Naive thymus-derived CD4-positive, alpha-beta T cell (primary cell): ENCODE measurements at places on chromosomes 2 and 18. TPM values are rescaled to one million over a fixed set of nuclear protein-coding genes. Genes with fewer than 3 reads are reported as not detected.

The KCNF1 gene
- total RNA-seq: not detected in 2 replicates

The CAPN13 gene
- not detected for total RNA-seq

The CYP1B1 gene
- 12.1 and 16.0 TPM in 2 replicates for total RNA-seq

DNA sequence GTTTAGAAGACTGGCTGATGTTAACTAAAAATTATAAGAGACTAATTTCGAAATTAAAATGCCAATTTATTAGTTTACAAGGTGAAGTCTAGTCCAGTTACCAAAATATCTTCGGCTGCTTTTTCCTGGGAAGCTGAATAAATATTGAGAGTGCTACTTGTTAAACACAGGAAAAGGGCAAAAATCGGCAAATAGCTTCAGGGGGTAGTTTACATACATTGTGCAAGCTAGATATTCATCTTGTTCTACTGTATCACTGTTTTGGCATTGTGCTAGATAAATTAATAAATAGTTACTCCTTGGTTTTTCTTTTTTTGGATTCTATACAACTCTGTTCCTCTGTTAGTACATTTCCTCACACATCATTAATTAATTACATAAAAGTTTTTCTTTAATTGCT lies 29.3 kb downstream of the NHEJ1 start:
- H3K4me3 ChIP-seq: no peak overlapping the region
- H3K4me1 ChIP-seq: no peaks in the 10 kb centered on the region

DNA sequence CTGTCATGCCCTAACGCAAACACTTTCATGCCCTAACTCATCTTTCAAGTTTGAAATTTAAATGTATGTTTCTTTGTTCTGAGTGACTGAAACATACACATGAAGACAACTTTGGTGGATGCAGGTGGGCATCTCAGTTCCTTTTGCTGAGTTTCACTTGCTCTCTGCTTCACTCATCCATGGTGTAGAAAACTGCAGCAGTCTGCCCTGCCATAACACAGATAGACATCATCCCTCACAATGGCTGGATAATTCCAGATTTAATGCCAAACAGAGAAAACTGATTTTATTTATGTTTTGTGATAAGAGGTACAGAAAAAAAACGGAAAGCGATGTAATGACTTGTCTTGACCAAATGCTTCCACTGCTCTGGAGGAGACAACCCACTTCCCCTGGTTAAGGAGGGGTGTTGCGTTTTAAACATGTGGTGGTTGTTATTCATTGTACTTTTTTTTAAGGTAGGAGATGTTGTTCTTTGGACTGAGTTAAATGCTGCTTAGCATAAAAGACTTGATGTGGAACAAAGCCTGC lies 70.4 kb downstream of the RHBDD1 start:
- no peaks in the 10 kb centered on the region for H3K27me3 ChIP-seq
- no peak overlapping the region for H3K27ac ChIP-seq
- no peak for DNase-seq
- no peak overlapping the region for H3K4me3 ChIP-seq

GRCh38 chr18:2302628-2303516 lies 268.4 kb downstream of the METTL4 start:
- no peaks in the 10 kb centered on the region for H3K4me1 ChIP-seq
- H3K27ac ChIP-seq: no peak overlapping the region
- H3K36me3 ChIP-seq: no peaks in the 10 kb centered on the region
- DNase-seq: no peak

DNA sequence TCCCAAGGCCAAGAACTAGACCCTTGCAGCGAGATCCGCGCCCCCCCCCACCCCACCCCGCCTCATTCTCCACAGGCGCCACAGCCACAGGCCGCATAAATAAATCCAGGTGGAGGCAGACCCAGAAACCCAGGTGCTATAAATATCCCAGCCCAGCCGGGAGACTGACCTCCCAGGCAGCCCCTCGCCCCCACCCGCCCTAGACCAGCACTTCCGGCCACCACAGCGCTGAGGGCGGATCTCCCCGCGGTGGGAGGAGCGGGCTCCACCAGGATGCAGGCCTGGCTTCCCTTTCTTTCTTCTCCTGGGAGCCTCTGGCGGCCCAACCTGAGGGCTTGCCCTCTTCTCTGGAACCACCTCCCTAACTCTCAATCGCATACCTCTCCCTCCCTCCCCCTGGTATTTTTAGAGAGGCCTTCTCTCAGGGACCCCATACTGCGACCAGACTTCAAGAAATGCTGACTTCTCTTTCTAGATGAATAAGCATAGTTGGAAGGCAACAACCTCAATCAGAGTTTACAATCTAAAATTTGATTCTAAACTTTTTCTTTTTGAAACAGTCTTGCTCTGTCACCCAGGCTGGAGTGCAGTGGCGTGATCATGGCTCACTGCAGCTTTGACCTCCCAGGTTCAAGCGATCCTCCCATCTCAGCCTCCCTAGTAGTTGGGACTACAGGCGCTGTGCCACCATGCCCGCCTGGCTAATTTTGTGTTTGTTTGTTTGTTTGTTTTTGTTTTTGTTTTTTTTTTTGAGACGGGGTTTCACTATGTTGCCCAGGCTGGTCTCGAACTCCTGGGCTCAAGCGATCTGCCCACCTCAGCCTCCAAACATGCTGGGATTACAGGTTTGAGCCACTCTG lies 55.0 kb downstream of the PKDCC start:
- no peaks in the 10 kb centered on the region for H3K27me3 ChIP-seq
- no peak overlapping the region for H3K4me3 ChIP-seq
- peak overlapping the region; percentile 95 for H3K27ac ChIP-seq
- H3K4me1 ChIP-seq: peaks cover 81% of the 10 kb centered on the region

GRCh38 chr2:218036371-218036770 lies 32.7 kb upstream of the RUFY4 start:
- DNase-seq: no peak
- H3K36me3 ChIP-seq: no peaks in the 10 kb centered on the region
- H3K27me3 ChIP-seq: no peaks in the 10 kb centered on the region
- no peak overlapping the region for H3K4me3 ChIP-seq

DNA sequence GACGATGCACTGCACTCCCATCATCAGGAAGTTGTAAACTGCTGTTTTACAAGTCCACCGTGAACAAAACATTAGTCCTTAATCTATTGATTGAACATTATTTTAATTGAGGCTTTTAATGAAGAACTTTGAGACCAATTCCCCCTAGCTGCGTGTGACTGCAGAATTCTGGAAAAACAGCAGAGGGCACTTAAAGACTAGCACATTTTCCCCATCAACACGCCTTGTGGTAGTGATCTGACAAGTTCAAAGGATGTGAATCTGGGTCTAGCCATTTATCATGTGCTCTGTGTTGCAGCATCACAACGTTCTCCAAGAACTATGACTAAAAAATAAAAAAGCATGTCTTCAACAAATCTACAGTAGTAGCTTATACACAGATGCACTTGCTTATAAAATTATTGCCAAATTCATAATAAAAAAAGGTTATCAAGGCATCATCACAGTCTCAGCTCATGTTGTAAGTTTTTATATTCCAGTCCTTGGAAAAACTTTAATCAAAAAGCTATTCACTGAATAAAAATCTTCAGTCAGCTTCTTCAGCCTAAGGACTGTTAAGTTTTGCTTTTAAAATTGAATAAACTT lies 35.8 kb downstream of the SKOR2 start:
- no peak overlapping the region for H3K27ac ChIP-seq
- peak; percentile 31 for DNase-seq
- H3K4me3 ChIP-seq: no peak overlapping the region
- H3K27me3 ChIP-seq: peaks cover 5% of the 10 kb centered on the region
- H3K4me1 ChIP-seq: no peaks in the 10 kb centered on the region

DNA sequence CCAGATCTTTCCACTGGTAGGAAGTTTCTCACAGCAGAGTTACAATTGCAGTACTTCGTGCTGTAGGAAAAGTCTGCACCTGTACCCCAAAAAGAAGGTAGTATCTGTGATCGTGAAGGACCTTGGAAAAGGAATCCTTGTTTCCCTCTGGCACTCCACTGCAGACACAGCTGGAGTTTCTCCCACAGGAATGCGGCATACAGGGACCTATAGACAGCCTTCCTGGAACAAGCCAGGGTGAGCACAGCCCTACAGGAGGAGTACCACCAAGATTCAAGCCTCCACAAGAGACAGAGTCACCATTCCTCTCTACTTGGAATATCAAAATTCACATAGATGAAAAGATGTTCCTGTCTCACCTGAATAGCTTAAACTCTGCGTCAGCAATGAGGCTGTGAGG lies 372.4 kb downstream of the CMPK2 start:
- no peak overlapping the region for H3K27ac ChIP-seq
- H3K4me3 ChIP-seq: no peak overlapping the region
- H3K36me3 ChIP-seq: no peaks in the 10 kb centered on the region
- no peak for DNase-seq
- no peaks in the 10 kb centered on the region for H3K27me3 ChIP-seq

- no peaks in the 10 kb centered on the region for H3K4me1 ChIP-seq
- H3K4me3 ChIP-seq: no peak overlapping the region
- H3K36me3 ChIP-seq: no peaks in the 10 kb centered on the region
- no peak for DNase-seq
- H3K27ac ChIP-seq: no peak overlapping the region
Observed at GRCh38 chr2:2102866-2103653, 228.0 kb downstream of the MYT1L start.

GRCh38 chr2:217753460-217754200 lies 249.2 kb downstream of the TNS1 start:
- H3K27me3 ChIP-seq: no peaks in the 10 kb centered on the region
- H3K27ac ChIP-seq: no peak overlapping the region
- H3K4me1 ChIP-seq: peaks cover 26% of the 10 kb centered on the region
- H3K36me3 ChIP-seq: no peaks in the 10 kb centered on the region
- no peak for DNase-seq

GRCh38 chr2:133266041-133266925 lies 302.0 kb downstream of the NCKAP5 start:
- DNase-seq: no peak
- H3K36me3 ChIP-seq: no peaks in the 10 kb centered on the region
- H3K27me3 ChIP-seq: no peaks in the 10 kb centered on the region
- no peak overlapping the region for H3K27ac ChIP-seq
- no peaks in the 10 kb centered on the region for H3K4me1 ChIP-seq
- no peak overlapping the region for H3K4me3 ChIP-seq
